Activated CD4-positive, alpha-beta T cell treated with anti-CD3 and anti-CD28 coated beads, Interleukin-2, amount 50 U/mL, for 24 hours (primary cell): ENCODE measurements at places on chromosomes 16 and 17.

DNA sequence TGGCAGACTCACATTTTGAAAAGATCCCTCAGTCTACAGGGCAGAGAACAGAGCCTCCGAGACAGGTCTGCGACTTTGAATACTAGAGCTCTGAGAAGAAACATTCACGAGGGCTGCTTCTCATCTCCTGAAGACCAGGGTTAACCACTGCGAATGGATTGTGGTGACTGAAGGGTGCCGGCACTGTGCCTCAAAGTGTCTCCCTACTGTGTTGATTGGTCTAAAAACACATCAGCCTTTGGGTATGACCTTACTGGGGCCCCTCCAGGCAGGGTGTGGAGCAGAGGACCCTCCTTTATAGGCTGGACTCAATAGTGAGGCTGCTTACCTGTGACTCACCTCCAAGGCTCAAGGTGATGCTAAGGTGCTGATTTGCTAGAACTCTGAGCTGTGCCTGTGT lies 2.6 kb upstream of the LGALS9 start:
- no peak for DNase-seq

GRCh38 chr16:66364117-66364958 lies 2.2 kb upstream of the CDH5 start:
- DNase-seq = no peak

- DNase-seq = no peak
These were observed 93.6 kb upstream of the CDH13 start for GRCh38 chr16:82533189-82533588.

DNA sequence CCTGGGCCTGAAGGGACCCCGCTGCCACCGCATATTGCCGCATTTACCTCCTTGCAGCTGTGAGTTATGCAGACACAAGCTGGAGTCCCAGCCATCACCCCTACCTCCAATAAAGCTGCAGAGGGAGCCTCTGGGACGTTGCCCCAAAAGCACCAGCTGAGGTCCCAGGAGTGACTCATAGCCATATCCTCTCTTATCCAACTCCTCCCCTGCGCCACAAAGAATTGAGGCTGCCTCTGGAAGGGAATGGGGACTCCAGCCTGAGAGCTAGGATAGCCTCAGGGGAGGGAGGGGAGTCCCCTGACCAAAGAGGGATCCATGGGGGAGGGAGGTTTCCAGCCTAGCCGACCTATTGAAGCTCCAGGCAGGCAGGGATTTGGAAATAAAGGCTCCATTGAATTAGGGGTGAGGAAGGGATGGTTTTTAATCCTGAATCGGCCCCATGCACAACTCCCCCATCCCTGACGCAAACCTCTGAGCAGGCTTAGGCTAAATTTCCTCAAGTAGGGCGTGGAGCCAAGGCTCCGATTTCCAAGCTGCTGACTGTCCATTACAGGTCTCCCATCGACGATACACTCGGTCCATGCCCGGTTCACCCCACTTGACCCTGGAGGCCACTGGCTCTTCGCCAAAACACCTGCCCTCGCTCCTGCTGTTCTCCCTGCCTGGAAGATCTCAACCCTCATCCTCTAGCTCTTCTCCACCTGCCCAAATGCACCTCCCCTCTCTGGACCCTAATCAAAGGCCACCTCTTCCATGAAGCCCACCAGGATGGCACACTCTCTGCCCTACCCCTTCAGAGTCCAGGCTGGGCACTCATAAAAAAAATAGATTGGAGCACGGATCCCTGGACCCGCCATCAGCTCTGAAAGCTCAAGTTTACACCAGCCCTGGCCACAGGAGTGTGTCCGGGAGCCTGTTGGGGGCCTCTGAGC lies 27.5 kb downstream of the PIMREG start:
- DNase-seq = no peak

- DNase-seq = no peak
These were observed 193.6 kb downstream of the AATF start for GRCh38 chr17:37142294-37142896.

DNA sequence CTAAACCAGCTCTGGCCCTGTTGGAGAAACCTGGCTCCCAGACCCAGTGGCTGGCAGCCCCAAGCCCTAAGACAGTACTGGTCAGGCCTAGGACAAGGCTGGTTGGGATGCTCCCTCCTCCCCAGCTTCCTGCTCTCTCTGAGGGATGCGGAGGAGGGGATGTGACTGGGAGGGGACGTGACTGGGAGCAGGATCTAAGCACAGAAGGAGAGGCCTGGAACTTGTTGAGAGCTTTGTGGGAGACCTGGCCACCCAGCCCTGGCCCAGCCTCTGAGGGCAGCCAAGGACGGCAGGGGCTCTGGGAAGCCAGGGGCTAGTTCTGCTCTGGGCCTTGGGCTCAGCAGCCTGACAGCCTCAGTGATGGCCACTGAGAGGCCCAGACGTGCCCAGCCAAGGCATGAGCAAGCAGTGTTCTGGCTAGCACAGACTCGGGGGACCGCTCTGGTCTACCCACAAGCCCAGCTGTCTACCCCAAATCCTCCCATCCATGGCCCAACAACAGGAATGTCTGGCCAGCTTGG lies 22.8 kb downstream of the ATP6V0D1 start:
- no peak for DNase-seq

- DNase-seq = no peak
These were observed 46.3 kb downstream of the METRNL start for GRCh38 chr17:83125515-83126274.

- DNase-seq = no peak
These were observed 20.1 kb downstream of the RAB40B start for GRCh38 chr17:82678265-82678891.

DNA sequence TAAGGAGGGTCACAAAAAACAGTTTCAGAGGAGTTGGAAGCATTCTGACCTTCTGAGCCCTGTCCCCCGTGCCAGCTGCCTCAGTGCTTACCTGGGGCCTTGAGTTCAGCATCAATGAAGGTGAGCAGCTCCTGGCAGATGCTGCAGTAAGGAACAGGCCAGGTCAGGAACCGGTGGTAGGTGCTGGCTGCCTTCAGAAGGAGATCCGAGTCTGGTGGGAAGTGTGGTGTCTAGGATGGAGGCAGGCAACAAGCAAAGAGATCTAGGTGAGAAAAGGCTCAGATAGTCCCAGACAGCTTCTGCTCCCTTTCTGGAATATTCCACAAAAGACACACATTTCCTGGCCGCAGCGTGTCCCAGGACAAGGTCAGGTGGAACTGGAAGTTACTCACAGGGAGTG lies 37.2 kb upstream of the PIK3R6 start:
- DNase-seq = no peak

DNA sequence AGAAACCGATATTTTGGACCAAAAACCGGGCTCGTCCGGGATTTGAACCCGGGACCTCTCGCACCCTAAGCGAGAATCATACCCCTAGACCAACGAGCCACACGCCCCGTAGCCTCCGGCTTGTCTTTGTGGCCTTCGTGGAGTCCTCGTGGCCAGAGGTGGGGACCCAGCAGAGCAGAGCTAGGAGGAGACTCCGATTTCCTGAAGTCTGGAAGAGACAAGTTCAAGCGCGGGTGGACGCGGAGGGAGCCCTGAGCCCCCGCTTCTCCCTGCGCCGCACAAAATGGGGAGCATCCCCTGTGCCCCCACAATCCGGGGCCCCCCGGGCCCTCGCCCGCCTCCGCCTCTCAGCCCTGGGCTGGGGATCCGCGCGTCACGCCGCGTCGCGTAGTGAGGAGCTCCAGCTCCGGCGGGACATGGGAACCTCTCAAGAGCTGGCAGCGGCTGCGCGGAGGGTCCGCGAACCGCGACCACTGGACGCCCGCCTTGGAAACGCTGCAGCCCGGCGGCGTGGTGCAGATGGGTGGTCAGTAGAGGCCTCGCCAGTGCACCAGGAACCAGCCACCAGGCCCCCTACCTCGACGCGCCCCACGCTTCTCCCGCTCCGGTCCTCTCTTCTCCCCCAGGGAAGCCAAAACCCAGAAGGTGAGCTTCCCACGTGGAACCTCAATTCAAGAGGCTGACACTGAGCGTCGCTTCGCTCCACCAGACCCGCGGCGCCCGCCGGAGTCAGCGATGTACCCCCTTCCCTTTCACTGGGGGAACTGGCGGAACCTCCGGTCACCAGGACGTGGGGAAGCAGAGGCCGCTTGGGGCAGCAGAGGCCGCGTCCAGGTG lies 5.2 kb upstream of the OR1F1 start:
- no peak for DNase-seq

DNA sequence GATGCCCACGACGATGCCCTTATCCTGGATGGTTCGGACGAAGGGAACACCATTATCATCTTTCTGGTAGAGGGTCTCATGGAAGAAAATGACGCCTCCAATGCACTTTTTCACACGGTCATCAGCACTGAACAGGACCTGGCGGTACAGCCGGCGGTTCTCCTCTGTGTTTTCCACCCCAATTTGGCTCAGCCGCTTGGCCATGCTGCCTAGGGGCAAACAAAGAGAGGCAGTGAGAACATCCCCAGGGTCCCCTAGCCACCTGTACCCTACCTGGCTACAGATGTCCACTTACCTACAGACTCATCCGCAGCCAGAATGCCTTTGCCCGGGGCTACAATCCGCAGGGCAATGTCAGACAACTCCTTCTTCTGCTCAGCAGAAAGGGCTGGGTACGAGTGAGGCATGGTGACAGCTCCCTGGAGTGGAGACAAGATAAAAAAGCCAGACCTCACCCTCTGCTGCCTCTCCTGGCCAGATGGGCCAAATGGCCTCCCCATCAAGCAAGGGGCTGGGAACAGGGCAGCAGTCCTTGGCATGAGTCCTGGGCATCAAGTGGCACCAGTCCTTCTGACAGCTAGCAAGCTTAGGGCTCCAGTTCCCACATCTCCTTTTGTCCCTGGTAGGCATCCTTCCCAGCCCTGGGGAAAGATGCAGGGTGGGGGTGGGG lies 1.4 kb downstream of the ALDOC start:
- no peak for DNase-seq

DNA sequence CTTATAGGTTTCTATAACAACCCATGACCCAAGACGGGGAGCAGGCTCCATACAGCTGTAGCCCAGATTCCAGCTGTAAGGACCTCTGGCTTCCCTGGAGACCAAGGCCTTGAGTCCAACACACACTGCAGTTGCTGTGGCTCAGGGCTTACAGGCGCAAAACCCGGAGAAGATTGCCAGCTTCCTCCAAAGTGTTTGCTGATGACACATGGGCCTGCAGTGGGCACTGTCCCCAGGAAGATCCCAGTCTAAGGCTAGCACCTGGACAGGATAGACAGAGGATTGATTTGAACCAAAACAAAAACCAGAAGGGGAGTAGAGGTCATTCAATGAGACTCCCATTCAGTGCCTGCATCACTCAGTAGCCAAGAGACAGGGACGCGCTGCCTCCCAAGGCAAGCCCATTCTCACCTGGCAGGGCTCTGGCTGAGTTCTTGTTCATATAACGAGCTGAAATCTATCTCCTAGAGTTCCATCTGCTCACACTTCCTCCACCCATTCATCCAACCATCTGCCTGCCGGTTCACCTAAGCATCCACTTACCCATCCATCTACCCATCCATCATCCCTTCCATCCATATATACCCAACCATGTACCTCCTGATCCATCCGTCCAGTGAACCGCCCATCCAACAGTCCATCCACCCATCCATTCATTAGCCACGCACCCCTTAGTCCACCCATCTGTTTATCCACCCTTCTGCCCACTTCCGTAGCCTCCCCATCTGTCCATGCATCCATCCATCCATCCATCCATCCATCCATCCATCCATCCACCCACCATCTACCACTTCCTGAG lies 10.2 kb downstream of the RAB11FIP4 start:
- DNase-seq = no peak

GRCh38 chr16:1137604-1138003 lies 15.3 kb upstream of the CACNA1H start:
- DNase-seq = no peak

DNA sequence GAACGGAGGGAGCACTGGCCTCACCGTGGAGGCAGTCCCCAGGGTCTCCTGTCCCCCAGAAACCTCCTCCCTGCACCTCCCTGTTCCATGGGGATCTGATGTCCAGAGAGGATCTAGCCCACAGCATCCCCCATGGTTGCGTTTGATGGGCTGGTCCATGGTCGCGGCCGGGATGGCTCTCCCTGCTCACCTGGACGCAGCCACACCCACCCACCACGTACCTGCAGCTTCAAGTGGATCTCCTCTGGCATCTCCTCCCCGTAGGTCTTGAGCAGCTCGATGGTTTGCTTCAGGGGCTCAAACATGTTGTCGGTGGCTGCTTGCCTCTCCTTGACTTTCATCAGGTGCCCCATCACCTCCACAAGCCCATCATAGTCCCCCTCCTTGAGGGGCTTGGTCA lies 47.9 kb downstream of the DNAH17 start:
- no peak for DNase-seq

DNA sequence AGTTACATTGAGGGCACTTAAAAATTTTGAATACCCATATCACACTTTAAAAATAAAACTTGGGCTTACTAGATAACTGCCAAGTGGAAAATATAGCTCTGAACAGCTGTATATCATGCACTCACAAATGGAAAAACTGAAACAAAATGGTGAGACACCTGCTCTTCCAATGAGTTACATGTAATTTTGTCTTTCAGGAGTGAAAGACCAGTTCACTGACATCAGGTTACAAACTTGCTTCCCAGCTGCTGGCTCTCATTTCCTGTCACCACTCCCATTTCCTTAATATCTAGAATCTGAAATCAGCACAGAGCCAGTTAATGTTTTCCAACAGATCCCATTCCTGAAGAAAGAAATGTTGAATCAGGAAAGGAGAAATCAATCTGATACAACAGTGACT lies 10.8 kb downstream of the CSNK2A2 start:
- DNase-seq = no peak

DNA sequence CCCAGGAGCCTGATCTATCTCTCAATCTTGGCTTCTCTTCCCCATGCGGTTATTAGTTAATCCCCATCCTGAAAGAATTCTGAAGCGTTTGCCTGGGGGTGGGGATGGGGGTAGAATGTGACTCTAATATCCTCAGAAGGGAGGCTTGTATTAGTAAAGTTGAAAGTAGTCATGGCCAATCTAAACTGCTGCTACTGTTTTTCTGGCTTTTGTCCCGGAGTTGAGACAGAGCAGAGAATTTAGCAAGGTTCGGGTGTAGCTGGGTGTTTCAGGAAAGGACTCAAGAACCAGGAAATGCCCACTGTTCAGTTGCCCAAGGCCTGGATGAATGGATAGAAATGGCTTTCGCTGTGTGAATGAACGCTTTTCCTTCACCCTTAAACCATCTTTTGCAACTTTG lies 17.6 kb upstream of the ITGAM start:
- no peak for DNase-seq

DNA sequence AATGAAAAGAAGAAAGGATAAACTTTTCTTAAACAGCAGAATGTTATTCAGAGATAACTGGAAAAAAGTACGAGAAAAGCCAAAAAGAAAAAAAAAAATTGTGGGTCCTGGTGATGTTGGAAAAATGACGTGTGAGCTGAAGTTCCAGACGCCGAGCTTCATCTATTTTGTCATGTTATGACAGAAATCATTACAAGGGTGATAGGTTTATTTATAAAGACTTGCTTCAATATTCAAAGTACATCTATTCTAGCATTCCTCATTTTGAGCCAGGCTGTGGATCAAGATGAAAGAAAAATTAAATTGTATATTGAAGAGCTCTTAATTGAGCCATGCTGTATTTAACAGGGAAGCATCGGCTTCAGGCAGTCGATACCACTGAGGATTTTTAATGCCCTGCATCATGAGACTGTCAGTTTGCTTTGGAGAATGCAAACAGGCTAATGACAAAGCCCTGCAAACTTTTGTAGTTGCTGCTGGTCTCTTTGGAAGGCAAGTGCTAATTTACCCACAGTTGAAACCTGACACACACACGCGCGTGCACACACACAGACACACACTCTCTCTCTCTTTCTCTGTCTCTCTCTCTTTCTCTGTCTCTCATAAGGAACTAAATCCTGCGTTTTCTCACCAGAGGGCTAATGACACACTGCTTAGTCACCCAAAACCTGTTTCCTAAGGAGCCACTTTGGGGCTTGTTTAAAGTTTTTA lies 110.7 kb downstream of the WWOX start:
- DNase-seq = no peak

- DNase-seq = no peak
These were observed 572 bp downstream of the FAM171A2 start for GRCh38 chr17:44362949-44363612.

- DNase-seq = no peak
These were observed 104.6 kb downstream of the METRNL start for GRCh38 chr17:83183951-83184506.
